Activated CD4-positive, CD25-positive, alpha-beta regulatory T cell treated with anti-CD3 and anti-CD28 coated beads, Interleukin-2, amount 50 U/mL, for 72 hours (primary cell): ENCODE measurements at places on chromosomes 4 and X.

- no peak for DNase-seq
These were observed 2.5 kb downstream of the ARAP2 start for GRCh38 chr4:36241771-36242170.

DNA sequence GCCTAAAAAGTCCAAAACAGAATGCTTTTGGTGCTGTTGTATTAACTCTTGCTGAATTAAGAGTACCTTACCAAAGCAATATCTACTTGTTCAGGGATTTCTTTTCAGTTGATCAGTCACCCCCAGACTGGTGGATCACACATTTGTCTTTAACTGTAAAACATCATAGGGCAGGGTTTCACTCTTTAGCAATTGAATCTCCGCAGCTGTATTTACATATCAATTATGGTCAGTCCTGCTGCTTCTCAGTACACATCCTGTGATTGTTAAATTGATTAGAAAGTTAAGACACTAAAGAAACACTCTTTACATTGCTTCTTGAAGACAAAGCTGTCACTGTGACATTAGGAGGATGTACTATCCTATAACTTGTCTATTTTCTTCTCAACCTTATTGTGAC is 277.1 kb upstream of the ADGRL3 start:
- no peak for DNase-seq

DNA sequence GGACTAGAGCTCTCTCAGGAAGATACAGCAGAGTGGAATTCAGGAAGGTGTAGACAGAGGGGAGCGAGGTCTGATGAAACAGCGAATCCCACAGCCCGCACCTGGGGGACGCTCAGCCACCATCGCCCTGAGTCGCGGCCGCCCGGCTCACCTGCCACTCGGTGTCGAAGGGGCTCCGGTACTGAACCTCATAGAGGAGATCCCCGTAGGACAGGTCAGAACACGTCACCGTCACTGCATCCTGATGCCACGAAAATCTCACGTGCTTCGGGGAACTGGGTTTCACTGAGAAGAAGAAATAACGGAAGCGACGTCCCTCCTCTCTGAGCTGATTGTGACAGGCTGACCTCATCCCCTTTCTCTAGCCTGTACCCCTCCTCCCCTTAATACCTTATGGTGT is 10.2 kb downstream of the CRLF2 start:
- no peak for DNase-seq

DNA sequence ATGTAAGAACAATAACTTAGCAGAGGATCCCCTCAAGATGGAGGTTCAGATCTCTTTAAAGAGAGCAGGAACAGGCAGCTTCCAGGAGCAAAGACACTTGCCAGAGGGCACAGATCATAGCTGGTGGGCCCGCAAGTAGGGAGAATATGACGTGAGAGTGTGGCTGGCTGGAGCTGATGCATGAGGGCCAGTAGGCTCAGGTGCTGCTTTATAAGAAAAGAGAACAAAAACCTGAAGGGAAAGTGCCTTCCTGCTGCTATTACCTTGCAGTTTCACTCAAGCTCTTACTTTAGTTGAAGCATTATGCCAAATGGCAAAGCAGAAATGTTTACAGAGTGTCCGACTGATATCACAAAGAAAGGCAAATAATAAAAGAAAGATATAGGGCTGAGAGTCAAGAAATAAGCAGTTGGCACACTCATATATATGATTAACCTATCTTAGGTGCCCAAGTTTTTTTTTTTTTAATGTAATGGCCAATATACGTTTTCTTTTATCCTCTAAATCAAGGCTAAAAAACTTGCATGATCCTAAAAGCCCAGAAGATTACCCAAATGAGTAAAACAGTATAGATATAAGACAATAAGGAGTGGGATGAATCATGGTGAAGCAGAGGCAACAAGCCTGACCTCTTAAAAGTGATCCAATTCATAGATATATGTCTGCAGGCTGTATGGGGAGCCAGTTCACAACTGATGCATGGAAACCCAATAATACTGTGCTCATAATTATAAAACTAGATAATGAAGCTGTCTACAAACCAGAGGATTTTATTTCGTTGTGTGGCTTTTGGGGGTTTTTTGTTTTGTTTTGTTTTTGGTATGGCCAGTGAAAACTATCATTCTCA is 12.6 kb downstream of the NR0B1 start:
- DNase-seq, result no peak

DNA sequence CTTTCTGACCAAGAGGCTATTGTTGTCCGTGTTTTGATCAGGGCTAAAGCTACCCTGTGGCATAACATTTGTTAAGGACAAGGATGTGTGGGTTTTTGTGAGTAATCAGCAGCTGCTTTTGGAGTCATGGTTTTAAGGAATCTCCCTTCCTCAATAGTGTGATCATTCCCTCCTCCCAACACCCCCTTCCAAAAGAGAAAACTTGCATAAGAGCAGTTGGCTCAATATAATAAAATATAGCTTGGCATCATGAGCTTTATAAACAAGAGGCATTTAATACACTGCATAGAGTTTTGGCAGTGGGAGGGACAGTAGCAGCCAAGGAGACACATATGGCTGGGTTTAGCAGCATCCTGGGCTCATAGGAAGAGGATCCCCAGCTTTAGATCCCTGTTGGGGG is 84.7 kb downstream of the NHS start:
- no peak for DNase-seq

- no peak for DNase-seq
These were observed 49.5 kb upstream of the CBR4 start for GRCh38 chr4:169059306-169060211.

GRCh38 chr4:95580226-95580625 is 31.5 kb upstream of the UNC5C start:
- no peak for DNase-seq

GRCh38 chr4:105361053-105361452 is 112.8 kb downstream of the PPA2 start:
- DNase-seq, result no peak

DNA sequence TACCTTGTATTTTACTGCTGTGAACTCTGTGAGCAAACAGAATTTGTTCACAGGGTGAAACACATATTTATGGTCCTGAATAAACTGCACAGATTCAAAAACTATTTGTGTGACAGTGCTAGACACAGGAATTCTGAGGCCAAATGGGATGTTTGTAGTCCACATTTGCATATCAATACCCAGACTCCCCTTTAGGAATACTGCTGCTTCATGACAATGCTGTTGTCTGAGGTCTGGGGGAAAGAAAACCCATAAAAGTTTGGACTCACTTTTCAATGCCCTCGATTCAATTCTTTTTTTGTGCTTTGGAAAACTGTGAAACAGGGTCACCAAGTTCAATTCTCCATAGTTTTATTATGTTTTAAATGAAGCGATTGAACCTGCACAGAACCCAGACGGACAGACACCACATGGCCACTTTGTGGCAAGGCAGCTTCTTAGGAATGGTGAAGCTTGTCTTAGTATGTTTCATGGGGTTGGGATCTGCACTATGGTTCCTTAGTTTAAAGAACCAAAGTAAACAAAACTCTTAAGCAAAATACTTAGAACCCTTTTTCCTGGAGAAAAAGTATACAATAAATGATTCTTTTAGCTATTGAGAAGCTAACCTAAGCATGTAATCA is 92.3 kb upstream of the MAD2L1 start:
- no peak for DNase-seq

- DNase-seq, result no peak
These were observed 60.9 kb downstream of the ANAPC4 start for GRCh38 chr4:25437926-25438325.

GRCh38 chr4:23023121-23023520 is 330.4 kb downstream of the GBA3 start:
- no peak for DNase-seq

DNA sequence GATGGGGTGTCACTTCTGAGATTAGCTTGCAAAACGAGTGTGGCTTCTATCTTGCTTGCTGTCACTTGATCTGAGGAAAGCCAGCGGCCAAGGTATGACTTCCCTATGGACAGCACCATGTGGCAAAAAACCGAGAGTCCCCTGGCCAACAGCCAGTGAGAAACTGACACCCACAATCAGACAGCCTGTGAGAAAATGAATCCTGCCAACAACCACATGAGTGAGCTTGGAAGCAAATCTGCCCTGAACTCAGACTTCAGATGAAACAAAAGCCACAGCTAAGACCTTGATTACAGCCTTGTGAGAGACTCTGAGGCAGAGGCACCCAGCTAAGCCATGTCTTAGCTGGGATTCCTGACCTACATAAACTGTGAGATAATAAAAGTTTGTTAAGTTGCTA is 45.5 kb downstream of the PPP1R2C start:
- no peak for DNase-seq
